ENCODE measurements at places on chromosomes 12 and 14.

- no peak for DNase-seq
Observed at GRCh38 chr14:52961060-52961639, 10.3 kb upstream of the FERMT2 start.

DNA sequence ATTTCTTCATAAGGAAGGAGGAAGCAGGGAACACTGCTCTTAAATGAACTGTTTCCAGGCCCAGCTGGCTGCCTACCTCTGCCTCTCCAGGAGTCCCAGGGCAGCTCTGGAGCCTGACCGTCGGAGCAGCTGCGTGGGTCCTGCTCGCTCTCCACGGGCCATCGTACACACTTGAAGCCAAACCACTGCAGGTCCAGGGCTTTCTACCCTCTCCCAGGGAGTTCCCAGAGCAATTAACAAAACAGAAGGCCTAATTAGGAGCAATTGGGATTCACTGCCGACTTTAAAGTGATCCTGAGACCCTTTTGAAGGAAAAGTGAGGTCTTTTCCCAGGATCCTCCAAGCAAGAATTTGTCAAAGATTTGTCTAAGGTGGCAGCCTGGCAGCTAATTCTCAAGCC, 76.9 kb downstream of the OTX2 start:
- no peak for DNase-seq

- peak; percentile 12 for DNase-seq
Observed at GRCh38 chr12:42332301-42333285, 6.6 kb downstream of the PPHLN1 start.

DNA sequence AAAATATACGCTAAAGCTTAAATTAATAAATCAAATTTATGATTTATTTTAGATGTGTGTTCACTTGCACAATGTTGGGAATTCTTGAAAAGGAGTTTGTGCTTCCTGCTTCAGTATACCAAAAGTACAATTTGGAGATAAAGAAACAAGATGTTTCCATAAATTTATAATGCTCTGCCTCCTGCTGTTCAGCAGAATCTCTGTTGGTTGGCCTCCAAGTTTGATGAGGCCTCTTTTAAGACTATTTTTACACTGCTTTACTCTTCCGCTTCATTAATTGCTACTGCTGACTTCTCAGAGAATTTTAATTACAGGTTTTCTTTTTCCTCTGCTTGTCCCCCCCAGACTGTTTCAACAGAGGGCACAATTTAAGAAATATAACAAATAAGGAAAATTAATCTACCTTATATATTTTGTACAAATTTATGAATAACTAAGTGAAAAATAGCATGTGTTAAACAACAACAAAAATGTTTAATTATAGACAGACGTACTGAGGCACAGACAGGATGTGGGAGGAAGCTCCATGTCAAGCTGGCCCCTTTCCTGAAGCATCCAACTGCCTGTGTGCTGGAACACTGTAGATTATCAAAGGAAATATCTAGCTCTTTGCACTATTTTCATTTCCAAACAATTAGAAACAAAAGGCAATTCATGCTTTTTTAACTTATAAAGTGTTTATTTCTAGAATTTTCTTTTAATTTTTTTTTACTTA, 83.9 kb downstream of the PIK3C2G start:
- DNase-seq: no peak

GRCh38 chr14:104393199-104393897, 186.2 kb upstream of the C14orf180 start:
- no peak for DNase-seq

DNA sequence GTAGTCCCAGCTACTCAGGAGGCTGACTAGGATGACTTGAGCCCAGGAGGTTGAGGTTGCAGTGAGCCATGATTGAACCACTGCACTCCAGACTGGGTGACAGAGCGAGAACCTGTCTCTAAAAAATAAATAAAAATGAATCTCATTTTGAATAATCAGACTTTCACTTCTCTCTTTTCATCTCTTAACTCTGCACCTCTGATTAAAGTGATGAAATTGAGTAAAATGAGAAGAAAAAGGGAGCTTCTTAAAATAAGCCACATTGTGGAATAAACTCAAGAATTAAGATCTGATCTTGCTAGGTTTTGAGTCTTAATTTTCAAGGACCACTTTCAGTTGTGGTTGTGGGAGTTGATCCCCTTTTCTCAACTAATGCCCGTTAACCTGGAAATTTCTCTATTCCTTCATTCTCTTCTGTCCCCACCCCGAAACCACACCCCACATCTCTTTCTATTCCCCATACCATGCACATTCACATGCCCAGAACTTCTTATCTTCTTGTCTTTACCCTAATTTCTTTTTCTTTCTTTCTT, 70.9 kb upstream of the ETV6 start:
- no peak for DNase-seq

GRCh38 chr12:14833952-14834351, 9.4 kb downstream of the ART4 start:
- no peak for DNase-seq

DNA sequence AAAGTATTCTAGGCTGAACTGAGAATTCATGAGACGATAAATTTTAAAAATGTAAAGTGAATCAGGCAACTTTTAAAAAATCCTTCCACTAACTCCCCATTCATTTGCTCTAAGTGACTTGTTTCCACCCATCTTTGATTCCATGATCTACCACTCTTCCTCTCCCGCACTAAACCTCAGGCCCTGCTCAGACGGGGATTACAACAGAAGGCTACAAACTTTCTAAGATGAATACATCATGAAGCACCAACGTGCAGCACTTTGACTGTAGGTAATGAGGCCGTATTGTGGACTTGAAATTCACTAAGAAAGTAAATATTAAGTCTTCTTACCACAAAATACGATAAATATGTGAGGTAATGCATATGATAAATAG, 30.0 kb downstream of the TMEM132D start:
- no peak for DNase-seq

DNA sequence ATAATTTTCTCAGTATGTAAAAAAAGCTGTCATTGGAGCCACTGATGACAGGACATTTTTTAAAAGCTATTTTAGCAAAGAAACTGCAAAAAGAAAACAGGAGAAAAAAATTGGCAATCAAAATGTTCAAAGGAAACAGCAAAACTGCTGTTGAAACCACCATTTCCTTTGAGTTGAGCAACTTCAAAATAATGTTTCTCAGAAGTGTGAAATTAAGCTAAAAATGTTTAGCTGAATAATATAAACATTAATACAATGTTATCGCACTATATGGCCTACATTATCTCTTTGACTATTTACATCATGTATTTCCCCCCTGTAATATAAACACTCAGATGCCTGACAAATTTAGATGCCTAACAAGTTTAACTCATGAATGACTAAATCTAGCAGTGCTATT, 23.4 kb upstream of the GLIPR1 start:
- DNase-seq: no peak

- no peak for DNase-seq
Observed at GRCh38 chr12:44465139-44465538, 411.0 kb downstream of the NELL2 start.

DNA sequence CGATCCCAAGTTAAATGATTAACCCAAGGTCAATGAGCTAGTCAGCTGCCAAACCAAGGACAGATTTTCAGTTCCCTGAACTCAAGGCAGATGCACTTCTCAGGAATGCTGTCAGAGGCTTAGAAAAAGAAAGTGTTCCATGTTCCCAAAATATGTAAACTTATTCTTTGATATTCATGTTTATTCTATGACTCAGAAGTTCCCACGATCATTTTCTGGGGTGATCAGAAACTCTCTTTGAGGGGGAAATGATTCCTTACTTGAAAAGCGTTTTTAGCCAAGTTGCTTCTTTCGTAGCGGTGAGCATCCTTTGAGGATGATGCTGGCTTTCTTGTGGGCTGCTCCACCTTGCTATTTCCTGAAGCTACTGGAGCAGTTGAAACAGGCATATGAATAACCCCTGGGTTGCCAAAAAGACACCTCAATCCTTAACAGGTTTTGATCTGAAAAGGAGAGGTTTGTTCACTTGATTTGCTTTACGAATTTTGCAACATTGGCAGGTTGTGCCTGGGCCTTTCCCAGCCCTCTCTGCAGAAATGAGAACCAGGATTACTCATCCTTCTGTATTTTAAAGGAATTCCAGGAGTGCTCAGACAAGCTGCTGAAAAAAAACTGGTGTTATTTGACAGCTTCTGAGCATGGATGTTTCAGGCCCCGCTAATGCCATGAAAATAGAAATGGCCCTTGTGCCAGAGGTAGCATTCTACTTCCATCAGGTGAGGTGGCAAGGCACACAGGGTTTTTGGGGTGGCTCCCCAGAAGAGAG, 121.4 kb upstream of the HIF1A start:
- DNase-seq: no peak

DNA sequence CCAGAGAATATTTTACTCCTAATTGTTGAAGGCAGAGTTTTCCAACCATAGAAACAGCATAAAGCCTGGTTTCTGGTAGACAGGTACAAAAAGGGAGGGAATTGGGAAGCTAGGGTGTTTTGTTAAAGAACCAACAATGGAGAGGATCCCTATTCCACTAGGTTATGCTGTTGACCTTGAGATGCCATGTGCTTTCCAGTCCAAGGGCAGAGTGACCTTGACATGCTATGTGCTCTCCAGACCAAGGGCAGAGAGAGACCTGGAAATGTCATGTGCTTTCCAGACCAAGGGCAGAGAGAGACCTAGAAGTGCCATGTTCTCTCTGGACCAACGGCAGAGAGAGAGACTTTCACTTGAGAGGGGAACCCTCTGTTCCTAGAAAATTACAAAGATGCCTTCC, 1043.8 kb upstream of the FBXO33 start:
- no peak for DNase-seq

DNA sequence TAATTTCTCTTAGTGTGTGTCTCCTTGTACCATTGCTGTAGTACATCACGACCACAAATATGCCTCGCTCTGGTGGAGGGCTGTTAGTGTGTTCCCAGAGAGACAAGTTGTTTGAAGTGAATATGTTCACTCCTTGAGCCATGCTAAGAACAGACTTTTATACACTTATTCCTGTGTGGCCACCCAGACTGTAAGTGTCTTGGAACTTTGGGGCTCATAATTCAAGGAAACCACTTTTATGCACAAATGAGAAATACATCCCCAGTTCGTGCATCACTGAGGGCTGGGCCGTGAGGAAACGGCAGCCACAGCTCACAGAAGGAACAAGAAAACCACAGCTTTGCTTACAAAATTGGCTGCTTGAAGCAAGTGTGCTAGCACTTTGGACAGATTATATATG, 362.2 kb upstream of the DDHD1 start:
- DNase-seq: no peak

GRCh38 chr12:121626853-121627640, 717 bp downstream of the ORAI1 start:
- DNase-seq: peak; percentile 54
